ENCODE measurements at places on chromosomes 12 and 14.

DNA sequence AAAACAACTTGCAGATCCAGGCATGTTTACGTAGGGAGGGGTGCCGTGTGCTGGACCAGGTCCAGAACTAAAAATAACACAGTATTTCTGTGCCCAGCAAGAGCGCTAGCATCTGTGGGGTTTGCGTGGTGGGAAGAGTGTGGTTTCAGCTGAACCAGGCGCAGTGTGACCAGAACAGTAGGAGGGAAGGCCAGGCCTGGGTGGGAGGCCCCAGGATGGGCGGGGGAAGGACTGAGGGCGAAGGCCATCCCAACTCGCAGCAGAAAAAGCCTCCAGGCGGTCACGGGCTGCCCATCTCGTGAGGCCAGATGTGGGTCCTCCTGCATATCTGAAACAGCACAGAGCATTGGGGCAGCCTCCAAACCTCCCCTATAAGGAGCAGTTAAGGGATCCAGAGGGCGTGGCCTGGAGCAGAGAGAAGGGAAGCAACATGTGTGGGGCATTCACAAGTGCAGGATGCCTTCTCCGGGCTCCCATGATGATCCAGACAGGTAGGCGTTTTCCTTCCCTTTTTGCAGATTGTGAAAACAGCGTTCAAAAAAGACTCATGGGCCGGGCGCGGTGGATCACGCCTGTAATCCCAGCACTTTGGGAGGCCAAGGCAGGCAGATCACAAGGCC is 17.8 kb upstream of the CD9 start:
- DNase-seq = no peak

- DNase-seq = no peak
These were observed 55.8 kb downstream of the BCL2L14 start for GRCh38 chr12:12126551-12126950.

DNA sequence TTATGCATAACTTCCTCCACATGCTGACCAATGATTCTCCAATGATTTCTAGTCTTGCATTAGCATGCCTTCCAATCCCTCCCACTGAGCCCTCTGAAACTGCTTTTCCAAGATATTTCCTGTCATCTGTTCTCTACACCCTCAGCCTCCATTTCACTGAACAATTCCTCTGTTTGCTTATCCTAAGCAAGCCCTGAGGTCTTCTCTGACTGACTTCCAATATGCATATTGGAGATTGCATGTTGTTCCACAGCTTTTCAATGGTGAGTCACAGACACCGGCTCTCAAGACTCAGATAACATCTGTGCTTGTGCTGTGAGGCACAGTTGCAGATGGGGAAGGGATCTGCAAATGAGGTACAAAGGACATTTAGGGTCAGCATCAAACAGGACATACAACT is 141.0 kb downstream of the SLC16A7 start:
- DNase-seq = no peak

- no peak for DNase-seq
These were observed 41.7 kb downstream of the TRIM9 start for GRCh38 chr14:51053157-51053556.

- no peak for DNase-seq
These were observed 2.0 kb upstream of the PCED1B start for GRCh38 chr12:47077206-47078085.

DNA sequence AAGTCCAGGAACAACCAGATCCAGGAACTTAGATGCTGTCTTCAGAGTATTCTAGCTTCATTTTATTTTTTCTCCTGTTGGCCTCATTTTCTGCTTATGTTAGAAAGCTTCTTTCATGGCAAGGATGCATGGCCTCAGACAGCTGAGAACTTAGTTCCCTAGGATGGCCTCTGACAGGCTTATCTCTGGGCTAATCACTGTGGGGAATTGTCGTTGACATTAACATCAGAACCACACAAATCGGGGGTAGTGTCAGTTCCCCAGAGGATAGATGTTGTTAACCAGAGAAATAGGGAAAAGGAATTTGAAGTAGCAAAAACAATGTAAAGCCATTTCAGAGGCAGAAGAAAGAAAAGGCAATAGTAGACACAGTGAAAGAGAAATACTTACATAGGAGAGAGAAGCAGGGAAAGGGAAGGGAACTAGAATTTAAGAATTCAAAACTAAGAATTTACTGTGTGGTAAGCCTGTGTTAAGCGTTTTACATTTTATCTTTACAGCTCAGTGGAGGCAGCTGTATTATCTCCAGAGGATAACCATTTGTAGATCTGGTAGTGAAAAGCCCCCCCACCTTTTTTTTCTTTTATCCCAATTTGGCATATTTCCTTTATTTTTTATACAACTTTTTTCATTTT is 21.8 kb downstream of the FUT8 start:
- peak; percentile 18 for DNase-seq

DNA sequence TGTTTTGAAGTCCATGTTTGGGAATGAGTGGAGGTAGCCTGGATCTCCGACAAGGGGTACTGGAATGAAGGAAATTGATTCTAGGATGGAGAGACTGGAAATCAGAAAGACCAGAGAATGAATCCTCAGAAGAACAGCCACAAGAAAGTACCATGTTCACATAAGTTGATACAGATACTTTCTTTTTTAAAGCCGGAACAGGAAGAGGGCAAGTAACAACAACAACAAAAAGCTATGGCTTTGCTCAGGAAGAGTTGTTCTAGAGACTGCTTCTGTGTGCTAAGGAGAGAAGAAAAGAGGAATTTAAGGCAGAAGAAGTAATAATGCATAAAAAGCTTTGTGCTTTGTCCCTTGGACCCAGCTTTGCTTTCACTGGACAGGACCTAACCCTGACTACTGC is 6.2 kb downstream of the TC2N start:
- DNase-seq = no peak

GRCh38 chr12:2526371-2526770 is 268.4 kb upstream of the FKBP4 start:
- DNase-seq = no peak

DNA sequence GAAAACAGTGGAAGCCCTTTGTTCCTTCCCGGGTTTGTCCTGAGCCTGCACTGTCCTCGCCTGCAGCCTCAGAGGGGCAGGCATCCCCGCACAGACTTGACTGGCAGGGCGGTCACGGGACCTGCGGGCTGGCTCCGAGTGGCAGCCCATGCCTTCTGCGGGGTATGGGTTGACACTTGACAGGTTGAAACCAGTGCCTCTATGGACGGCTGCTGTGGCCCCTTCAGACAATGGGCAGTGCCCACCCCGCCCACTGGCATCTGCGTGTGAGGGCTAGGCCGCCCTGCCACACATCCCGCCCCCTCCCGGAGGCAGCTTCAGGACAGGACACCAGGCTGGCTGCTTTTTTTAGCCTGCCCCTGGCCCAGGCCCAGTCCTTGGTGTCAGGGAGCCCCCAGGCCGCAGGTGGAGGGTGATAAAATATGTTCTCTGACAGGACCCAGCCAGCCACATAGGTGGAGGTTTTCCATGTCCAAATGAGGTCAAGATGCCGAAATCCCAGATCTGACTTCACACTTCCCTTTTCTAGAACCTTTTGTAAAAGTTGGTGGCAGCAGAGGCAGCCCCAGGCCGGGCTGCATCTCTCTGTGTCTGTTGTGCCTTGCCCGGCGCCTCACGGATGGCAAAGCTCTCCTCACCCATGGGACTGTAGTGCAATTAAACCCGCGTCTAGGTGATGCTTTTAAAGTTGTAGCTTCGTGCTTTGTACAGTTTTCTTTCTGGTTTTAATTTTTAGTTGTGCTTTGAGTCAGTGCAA is 10.0 kb downstream of the ANKRD9 start:
- DNase-seq = no peak

GRCh38 chr14:78848234-78848820 is 678.2 kb downstream of the NRXN3 start:
- DNase-seq = peak; percentile 82

DNA sequence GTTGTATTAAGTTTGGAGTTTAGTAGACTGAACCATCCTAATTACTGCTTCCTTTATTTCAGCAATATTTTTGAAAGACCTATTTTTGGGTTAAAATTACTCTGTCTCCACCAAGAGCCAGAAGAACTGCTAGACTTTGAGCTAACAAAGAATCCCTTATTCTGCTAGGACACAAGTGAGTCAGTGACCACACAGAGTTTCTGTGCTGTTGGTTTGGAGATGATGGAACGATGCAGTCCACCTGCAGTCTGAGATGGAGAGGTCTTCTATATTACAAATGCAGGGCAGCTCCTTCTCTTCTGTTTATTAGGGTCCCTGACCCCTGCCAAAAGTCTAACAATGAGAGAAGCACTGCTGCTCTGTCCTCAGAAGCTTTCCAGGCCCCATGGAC is 6.7 kb upstream of the STXBP6 start:
- DNase-seq = no peak

GRCh38 chr12:122035292-122035691 is 13.6 kb downstream of the BCL7A start:
- DNase-seq = no peak

DNA sequence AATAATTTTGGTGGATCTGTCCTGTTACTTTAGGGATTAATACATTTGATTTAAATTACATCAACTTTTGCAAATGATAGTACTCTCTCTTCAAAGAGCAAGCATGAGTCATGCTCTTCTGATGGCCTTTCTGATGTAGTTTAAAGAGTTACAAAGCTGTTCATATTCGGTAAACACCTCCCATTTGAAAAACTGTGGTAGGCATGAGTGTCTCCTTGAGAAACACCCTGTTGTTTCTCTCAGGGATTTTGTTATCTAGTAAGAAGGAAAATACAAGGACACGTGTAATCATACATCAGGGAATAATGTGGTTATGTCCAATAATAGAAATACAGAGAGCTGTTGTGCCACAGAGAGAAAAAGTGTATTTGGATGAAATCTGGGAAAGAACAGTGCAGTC is 53.3 kb upstream of the E2F7 start:
- DNase-seq = no peak

- DNase-seq = no peak
These were observed 61.4 kb upstream of the VPS33A start for GRCh38 chr12:122327494-122328385.

- DNase-seq = peak; percentile 27
These were observed 366.5 kb upstream of the OR4E1 start for GRCh38 chr14:22039938-22040780.

DNA sequence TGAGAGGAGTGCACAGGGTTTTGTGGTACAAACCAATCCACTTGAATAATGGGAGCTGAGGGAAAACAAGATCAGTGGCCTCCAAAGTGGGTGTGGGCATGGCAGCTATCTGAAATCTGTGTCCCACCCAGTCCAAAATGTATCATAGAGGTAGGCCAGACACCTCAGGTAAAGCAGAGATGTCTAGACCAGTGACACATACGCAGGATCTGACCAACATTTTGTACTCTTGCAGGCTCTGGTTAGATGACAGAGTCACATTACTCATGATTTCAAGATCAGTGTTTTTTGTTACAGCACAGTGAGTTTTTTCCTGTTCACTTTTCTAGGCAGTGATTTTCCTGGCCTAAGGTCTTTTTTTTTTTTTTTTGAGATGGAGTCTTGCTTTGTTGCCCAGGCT is 211.8 kb downstream of the PCNX1 start:
- DNase-seq = no peak

DNA sequence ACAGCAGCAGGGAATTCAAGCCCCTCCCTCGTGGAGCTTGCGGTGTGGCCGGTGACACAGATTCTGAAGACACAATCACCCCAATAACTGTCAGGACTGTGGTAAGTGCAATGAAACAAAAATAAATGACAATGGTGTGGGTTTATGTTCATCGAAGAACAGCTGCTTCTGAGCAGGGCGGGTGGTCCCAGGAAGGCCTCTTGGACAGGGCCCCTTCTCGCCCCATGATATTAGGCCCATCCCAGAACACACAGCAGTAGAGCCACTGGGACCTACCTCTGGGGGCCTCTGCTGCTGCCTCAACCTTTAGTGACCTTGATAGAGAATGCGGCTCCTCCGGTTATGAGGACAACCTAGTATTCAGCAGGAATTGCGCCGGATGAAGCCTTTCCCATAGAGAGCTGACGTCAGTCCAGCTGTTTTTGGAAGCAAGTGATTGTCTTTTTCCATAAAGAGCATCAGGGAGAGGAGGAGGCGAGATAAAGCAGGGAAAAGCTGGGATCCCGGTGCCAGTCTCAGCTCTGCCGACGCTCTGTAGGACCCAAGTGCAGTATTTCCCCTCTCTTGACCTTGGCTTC is 84.1 kb upstream of the BCL11B start:
- no peak for DNase-seq

- no peak for DNase-seq
These were observed 18.2 kb downstream of the PDE6H start for GRCh38 chr12:14991069-14991468.

- no peak for DNase-seq
These were observed 534.2 kb downstream of the LRFN5 start for GRCh38 chr14:42140831-42141279.

GRCh38 chr14:25521616-25522015 is 471.7 kb upstream of the STXBP6 start:
- DNase-seq = no peak

GRCh38 chr14:98513558-98513957 is 758.4 kb downstream of the BCL11B start:
- no peak for DNase-seq

DNA sequence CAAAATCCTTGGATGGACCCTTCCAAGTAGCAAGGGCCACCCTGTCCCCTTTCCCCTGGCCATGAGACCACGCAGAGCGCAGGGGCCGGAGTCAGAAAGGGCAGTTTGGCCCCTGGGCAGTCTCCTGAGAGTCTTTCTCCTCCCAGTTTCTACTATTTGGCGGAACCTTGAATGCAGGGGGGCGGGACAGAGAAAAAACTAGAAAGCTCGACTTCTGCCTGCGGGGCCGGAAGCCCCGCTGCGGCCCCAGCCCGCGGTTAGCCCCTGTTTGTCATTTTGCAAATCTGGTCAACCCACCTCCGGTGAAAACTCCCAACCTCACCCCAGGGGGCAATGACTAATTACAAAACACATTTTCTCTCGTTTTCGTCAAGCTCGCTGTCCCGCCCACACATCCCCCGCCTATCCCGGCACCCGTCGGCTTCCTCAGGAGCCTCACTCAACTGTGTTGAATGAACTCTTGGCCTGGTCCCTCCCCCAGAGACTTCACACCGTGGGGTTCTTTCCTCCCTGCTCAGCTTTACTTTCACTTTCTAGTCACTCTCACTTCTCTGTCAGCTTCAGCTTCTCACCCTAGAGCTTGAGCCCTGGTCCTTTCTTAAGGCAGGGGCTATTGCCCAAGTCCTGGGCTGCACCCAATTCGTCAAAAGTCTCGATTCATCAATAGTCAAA is 66.7 kb downstream of the IRF2BPL start:
- DNase-seq = peak; percentile 100

- DNase-seq = no peak
These were observed 196.9 kb upstream of the NOVA1 start for GRCh38 chr14:26794731-26795130.

GRCh38 chr14:88910386-88910785 is 85.9 kb downstream of the TTC8 start:
- DNase-seq = no peak

DNA sequence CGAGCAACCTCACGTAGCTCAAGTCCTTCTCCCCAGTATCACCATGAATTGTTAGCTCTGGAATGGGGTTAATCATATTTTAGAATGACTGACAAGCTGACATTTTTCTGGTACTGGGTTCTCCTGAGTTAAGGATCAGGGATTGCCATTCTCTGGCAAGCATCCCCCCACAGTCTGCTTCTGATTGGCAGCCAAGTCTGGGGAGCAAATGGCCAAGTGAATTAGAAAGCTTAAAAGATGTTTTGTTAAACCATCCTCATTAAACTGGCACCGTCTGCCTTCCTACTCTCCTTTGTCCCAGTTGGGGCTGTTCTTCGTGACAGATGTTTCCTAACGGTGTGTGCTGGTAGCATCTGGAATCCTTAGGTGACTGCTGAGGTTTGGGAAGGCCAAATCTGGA is 17.2 kb upstream of the CISTR start:
- no peak for DNase-seq
